ENCODE measurements at places on chromosomes 1 and 21.
A peak's percentile ranks its signal among the peaks of the same experiment; 100 is the strongest.

- peak; percentile 34 for DNase-seq
These were observed 8.5 kb downstream of the DIO1 start for GRCh38 chr1:53902235-53903138.

- DNase-seq, result no peak
These were observed 55.0 kb downstream of the SLC35D1 start for GRCh38 chr1:66998972-66999371.

- peak; percentile 67 for DNase-seq
These were observed 13.6 kb downstream of the C1orf52 start for GRCh38 chr1:85245891-85246290.

- DNase-seq, result no peak
These were observed 150.1 kb downstream of the HIVEP3 start for GRCh38 chr1:41768583-41768982.

GRCh38 chr1:19429611-19430010 lies 55.7 kb downstream of the CAPZB start:
- no peak for DNase-seq

DNA sequence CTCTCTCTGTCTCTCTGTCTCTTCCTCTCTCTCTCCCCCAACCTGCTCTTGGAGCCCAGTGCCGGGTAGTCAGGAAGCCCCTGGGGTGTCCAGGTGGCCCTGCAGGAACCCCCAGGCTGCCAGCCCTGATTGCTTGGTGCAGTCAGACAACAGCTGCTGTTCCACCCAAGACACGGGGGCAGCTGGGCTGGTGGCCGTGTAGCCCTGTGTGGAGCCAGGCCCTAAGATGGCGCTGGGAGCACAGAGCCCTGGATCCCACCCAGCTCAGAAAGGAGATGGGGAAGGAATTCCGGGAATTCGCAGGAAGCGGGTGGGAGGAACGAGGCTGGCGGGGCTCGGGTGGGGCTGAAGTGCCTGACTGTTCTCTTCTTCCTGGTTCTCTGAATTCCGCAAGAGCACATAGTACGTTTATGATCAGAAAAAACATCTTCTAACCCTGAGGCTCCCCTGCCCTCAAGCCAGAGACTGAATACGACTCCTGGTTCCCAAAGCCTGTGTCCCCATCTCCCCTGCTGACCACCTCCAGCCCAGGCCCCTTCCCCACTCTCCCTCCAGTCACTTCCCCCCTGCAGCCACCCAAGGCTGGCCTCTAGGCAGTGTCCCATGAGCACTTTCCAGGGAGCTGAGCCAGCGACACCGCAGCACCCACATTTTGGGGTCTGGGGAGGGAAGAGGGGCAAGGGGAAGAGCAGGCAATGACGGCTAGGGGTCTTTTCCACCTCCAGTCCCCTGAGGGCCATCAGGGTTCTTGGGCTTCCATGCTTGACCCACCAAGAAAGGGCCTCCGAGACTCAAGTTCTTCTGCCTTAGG lies 55.0 kb downstream of the WNT9A start:
- DNase-seq, result no peak

DNA sequence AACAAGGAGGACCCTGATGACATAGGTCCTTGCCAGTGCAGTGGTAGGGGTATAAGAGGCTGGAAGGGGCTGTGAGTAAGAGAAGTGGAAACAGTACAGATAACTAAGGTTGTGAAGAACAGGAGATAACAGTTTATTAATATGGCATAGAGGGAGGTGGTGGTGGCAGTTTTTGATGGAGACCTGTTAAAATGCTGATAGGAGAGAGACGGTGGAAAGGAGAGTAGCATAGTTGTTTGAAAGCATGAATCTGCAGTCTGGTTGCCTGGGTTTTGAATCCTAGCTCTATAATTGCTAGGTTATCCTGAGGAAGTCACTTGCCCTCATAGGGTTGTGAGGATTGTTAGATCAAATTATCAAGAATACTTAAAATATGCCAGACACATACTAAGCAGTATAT lies 19.4 kb downstream of the LRRC41 start:
- no peak for DNase-seq

GRCh38 chr21:33971492-33972013 lies 55.9 kb upstream of the ATP5PO start:
- DNase-seq, result peak; percentile 88

DNA sequence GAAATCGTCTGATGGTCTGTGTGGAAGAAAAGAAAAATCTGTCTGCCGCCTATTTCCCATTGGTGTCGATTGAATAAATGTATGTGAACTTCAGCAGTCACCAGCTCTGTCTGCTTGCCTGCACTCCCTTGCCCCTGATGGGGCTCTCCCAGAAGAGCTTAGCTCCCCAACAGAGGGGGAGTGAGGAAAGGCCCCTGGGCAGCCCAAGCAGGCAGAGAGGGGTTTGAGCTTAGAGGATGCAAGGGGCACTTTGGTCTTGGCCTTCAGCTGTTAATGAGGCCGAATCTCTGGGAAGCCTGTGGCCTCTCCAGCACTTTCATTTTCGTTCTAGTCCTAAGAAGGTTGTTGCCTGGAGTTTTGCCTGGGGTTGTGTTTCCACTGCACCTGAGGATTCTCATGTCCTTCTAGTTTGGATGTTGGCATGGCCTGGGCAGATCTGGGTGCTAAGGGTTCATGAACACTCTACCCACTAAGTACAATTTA lies 2.8 kb downstream of the FOXD2 start:
- DNase-seq, result no peak

DNA sequence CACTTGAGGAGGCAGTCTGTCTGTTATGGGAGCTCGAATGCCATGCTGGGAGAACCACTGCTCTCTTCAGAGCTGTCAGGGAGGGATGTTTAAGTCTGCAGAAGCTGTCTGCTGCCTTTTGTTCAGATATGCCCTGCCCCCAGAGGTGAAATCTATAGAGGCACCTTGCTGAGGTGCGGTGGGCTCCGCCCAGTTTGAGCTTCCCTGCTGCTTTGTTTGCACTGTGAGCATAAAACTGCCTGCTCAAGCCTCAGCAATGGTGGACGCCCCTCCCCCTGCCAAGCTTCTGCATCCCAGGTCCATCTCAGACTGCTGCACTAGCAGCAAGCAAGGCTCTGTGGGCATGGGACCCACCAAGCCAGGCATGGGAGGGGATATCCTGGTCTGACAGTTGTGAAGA lies 247.5 kb downstream of the LMX1A start:
- DNase-seq, result no peak

DNA sequence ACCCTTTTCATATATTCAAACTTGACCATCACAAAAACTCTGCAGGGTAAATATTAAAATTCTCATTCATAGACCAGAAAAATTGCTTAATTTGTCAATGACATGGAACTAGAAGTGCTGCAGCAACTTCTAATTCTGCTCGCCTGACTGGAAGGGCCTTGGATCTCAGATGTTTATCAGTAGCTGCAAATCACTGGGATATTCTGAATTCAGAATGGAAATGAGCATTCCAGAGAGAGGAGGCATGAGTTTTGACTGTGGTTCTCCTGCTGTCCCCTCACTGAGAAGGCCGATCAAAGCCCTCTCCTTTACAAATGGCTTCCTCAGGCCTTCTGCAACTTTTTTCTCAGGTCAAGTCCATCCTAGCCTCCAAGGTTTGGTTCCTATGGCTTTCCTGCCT lies 171.3 kb upstream of the FAM78B start:
- no peak for DNase-seq

- no peak for DNase-seq
These were observed 542.6 kb downstream of the ADGRL2 start for GRCh38 chr1:82343381-82343780.

GRCh38 chr1:41416552-41417334 lies 55.5 kb downstream of the FOXO6 start:
- peak; percentile 67 for DNase-seq

GRCh38 chr1:72631449-72631848 lies 349.1 kb upstream of the NEGR1 start:
- no peak for DNase-seq

DNA sequence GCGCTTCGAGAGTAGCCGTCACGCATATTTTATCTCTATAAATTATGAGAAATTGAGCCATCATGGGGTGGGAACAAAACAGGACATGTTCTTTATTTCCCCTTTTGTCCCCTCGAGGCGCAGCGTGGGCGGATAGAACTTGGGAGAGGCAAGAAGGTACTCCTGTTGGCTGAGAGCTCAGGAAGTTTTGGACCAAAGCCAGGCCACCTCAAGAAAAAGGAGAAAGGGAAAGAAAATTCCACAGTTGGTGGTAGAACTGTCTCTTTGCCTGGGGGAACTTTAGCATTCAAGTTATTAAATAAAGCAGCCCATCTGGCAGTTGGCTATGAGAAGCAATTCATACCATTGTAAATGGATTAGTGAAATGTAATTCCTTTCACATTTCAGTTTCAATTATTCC lies 76.4 kb upstream of the DSCAM start:
- DNase-seq, result no peak

- DNase-seq, result peak; percentile 60
These were observed 522.7 kb downstream of the NUF2 start for GRCh38 chr1:163844459-163844858.

DNA sequence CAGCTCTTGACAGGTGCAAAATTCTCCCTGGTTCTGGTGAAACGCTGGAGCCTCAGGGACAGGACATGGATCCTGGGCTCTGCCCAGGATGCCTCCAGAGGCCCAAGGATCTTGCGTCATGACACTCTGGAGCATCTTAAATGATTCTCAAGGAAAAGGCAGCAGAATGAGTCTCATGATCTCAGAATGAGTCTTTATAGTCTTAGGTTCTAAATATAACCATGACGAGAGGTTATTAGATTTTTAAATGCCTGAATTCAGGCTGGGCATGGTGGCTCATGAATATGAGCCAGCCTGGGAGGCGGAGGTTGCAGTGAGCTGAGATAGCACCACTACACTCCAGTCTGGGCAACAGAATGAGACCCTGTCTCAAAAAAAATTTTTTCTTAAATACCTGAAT lies 55.5 kb downstream of the ECE1 start:
- no peak for DNase-seq

DNA sequence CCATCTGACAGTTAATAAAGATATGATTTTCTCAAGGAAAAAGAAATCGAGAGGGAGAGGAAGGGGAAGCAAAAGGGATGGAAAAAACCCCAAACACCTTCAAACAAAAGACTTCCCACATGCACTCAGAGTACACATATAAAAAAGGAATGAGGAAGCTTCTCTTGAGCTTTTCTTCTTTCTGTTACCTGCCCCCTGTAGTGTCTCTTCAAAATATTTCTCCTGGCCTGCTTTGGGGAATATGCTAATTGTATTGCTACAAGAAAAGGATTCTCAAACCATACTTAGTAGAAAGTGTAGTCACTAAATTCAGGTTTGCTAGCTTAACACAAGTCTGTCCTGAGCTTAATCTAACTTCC lies 58.7 kb downstream of the KIF14 start:
- DNase-seq, result no peak

GRCh38 chr1:209692745-209693504 lies 11.7 kb upstream of the HSD11B1 start:
- peak; percentile 90 for DNase-seq

Data from fibroblast of villous mesenchyme (primary cell).